Bronchial epithelial cell (primary cell): ENCODE measurements at places on chromosomes 5 and 9.
A peak's percentile ranks its signal among the peaks of the same experiment; 100 is the strongest.

- DNase-seq: no peak
Observed at GRCh38 chr5:14644623-14645237, 19.8 kb upstream of the OTULIN start.

- DNase-seq: no peak
Observed at GRCh38 chr5:173697931-173698579, 81.6 kb upstream of the BOD1 start.

- DNase-seq: no peak
Observed at GRCh38 chr5:51091816-51092215, 291.4 kb upstream of the ISL1 start.

GRCh38 chr5:84384604-84385575, at the start of gene EDIL3:
TSS of gene EDIL3 (minus strand) at chr5:84384880. CDS start at chr5:84384374, 506 bp downstream.
- DNase-seq: no peak

GRCh38 chr9:130640681-130641080, 23.7 kb upstream of the PRDM12 start:
- no peak for DNase-seq

DNA sequence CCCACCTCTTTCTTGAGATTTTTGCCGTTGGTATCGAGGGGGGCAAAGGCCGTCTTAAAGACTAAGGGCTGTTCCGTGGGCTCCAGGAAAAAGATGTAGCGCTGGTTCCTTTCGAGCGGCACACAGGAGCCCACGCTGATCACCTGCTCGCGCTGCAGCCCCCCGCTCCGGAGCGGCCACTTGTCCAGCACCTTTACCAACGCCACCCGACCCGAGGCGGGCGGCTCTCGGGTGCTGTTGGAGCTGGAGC, 781 bp downstream of the NRG2 start:
- DNase-seq: no peak

- peak; percentile 86 for DNase-seq
Observed at GRCh38 chr5:172806897-172807672, 27.0 kb upstream of the ERGIC1 start.

DNA sequence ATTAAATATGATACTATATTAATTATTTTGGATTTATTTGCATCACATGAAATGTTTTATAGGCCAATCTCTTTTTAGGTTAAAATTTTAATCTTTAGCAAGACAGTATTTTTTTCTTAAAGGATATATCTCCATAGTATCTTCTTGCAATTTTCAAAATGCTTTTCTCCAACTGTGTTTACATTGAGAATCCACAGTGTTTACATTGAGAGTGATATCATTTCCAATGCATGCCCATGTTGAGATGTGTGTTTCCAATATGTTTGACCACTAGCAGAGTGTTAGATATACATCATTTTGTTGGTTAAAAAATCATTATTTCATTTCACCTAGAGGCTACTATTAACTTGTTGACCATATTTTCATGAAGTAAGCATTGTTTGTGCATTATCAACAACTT, 17.3 kb downstream of the VCAN start:
- no peak for DNase-seq

- no peak for DNase-seq
Observed at GRCh38 chr9:136858844-136859757, 7.0 kb downstream of the MAMDC4 start.

DNA sequence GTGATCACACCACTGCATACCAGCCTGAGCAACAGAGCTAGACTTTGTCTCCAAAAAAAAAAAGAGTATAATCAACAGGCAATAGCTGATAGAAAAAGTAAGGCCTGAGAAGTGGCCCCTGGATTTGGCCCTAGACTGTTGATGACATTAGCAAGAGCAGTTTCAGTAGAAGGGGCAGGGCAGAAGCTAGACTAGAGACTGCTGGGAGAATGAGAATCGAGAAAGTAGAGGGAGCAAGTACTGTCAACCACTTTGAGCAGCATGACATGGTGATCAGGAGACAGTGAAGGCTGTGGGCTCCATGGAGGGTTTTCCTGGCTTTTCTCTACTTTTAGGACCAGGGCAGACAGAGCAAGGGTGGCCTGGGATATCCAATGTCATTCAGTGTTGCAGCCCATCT, 34.9 kb upstream of the B4GALT1 start:
- DNase-seq: no peak

DNA sequence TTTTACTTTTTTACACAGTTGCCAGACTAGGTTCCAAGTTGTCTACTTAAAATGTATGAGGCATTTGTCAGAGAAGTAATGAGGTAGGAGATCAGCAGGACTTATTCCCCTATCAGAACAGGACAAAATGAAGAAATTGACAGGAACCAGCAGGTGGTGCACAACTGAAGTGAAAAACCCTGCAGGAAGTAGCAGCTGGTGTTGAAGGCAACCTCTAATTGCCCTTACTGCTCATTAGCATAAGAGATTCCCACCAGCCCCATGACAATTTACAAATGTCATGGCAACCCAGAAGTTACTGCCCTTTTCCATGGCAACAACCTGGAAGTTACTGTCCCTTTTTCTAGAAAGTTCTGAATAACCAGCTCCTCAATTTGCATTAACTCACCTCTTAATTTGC, 5.4 kb downstream of the PCDHB15 start:
- DNase-seq: no peak

GRCh38 chr9:83451308-83451707, 86.9 kb downstream of the FRMD3 start:
- DNase-seq: peak; percentile 2

- no peak for DNase-seq
Observed at GRCh38 chr9:132201780-132202703, 40.2 kb downstream of the NTNG2 start.

GRCh38 chr5:126615286-126615685, 14.5 kb downstream of the PHAX start:
- no peak for DNase-seq

DNA sequence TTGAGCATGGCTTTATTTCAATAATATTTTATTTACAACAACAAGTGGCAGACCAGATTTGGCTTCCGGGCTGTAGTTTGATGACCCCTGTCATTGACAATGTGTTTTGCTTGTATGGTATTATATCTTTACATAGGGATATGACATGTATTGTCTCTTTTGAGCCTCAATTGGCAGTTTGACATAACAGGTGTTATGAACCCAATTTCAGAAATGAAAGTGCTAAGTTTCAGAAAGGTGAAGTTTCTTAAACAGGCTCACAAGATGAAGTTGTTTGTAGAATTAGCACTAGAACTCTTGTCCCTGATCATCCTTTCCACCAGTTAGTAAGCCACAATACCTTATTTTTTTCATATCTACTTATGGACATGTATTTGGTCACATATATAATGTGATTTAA, 303.0 kb upstream of the GRIA1 start:
- DNase-seq: no peak

DNA sequence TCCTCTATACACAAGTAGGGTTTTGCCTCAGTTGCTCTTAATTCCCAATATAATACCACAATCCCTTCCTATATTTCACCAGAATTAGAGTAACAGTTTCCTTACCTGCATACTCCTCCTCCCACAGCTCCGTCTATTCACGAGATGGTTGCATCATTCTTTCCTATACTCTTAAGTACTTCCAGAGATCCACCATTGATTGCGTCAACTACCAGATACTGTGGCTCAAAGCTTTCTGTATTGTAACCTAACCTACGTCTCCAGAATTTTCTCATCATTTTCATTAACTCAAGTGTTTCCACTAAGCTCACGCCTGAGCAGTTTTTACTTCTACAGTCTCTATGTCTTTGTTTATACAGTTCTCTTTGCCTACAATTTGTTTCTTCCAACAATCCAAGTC, 31.2 kb upstream of the MINAR2 start:
- no peak for DNase-seq

DNA sequence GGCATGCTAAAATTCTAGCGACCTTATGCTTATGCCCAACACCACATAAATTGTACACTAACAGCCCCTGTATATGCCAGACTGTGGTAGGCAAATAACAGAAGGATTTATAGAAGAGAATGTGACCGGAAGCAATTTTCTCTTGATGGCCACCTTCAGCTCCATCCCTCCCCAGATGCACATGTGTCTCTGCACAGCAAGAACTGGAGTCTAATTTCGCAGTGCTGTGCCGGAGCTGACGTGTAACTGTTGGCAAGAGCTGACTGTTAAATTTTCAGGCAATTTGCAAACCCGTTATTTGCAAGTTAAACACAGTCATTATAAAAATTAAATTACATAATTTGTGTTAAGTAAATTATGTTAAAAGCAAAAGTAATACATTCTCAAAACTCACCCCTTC, 48.4 kb downstream of the PCA3 start:
- DNase-seq: no peak

DNA sequence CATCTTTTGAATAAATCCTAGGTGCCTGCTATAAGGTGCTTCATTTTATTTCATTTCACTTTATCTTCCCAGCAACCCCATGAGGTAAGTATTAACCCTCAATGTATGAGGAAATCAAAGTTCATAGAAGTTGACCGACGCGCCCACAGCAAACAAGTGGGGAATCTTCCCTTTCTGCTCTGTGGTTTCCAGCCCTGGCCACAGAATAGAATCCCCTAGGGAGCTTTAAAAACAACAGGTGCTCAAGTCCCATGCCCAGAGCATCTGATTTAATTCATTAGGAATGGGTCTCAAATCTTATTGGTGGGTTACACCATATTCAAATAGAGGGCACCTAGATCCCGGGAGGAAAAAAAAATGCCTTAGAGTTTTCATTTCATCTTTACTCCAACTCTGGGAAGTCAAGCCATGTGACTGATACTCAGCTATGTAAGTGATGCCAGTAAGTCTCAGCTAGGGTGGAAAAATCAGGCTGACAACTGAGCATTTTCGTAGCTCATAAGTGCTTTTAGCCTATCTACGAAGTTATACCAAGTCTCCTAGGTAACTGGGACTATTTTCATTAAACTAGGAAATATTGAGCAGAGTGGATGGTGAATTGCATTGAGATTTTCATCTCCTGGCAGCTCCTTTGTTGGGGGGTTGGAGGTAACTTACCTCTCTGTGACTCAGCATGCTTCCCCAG, 353.4 kb upstream of the SLC30A5 start:
- DNase-seq: no peak

- DNase-seq: peak; percentile 61
Observed at GRCh38 chr9:96139592-96140295, 162.2 kb downstream of the HSD17B3 start.

DNA sequence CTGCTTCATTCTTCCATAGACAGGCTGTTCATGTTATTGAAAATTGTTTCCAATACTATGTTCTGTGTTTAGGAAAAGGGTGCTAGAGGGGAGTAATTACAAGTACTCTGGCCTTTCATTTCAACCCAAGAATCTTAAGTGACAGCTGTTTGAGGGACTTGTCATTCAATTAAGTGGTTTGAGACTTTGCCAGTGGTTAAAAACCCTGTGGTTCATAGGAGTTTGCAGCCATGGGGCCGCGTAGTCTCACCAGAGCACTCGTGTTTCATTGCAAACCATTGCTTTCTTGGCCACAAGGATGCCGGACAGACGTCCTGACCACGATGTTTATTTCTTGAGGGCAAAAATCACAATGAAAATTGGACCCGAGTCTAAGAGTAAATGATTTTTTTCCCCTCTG, 248.8 kb downstream of the NNT start:
- DNase-seq: no peak

GRCh38 chr9:110707419-110707818, 38.8 kb downstream of the MUSK start:
- DNase-seq: no peak

- DNase-seq: no peak
Observed at GRCh38 chr5:139215107-139215975, 17.2 kb upstream of the SIL1 start.

GRCh38 chr5:32707418-32707997, 3.6 kb upstream of the NPR3 start:
- DNase-seq: peak; percentile 32

- no peak for DNase-seq
Observed at GRCh38 chr5:173873306-173873922, 14.7 kb upstream of the CPEB4 start.

DNA sequence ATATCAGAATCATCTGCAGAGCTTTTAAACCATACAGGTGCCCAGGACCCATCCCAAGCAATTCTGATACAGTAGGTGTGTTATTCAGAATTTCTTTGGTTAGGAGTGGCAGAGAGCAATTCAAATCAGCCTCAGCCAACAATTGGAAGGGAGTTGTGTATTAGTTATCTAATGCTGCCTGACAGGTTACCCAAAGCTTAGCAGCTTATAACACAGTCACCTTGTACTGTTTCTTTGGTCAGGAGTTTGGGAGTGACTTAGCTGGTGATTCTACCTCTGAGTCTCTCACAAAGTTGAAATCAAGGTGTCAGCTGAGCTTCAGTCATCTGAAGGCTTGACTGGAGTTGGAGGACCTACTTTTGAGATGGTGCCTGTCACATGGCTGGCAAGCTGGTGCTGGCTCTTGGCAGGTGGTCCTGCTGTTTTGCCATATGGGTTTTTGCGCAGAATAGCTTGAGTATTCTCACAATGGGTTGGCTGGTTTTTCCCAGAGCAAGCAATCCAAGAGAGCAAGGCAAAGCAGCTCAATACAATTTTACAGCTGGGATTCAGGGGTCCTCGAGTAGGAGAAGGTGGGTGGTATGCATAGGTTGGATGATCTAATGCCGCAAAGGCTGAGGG, 18.7 kb upstream of the CARNMT1 start:
- no peak for DNase-seq

GRCh38 chr5:78899922-78900362, 85.2 kb downstream of the ARSB start:
- peak; percentile 57 for DNase-seq

DNA sequence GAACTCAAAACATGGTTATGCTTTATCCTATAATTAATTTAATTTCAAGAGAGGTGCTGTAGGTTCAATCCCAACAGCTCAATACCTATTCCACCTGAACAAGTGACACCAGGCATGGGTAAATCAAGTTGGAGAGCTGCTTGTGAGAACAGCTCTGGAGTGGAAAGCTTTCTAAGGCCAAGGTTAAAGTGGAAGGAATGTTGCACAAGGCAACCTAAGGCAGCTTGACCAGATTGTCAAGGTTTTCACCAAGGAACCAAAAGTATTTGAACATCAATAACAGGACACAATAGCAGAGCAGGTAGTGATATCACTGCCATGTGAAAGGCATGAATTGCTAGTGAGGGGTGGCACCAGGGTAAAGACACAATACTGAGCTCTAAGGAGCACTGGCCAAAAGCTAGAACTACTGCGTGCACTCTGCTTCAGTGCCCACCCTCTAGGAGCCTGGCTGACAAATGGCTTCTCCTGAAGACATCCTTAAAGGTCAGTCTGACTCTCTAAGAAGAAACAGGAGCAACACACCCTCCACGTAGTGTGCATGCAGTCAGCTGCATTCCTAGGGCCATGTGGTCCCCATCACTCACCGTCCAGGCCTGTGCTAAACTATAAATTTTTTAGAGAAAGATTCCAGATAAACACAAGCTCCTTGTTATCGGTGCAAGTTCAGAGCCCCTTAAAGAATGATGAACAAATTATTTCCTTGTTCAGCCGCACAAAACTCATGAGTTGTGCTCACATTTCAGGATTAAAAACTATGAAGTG, 677.7 kb upstream of the KLF4 start:
- no peak for DNase-seq

GRCh38 chr9:117992006-117992405, 287.8 kb downstream of the TLR4 start:
- no peak for DNase-seq

DNA sequence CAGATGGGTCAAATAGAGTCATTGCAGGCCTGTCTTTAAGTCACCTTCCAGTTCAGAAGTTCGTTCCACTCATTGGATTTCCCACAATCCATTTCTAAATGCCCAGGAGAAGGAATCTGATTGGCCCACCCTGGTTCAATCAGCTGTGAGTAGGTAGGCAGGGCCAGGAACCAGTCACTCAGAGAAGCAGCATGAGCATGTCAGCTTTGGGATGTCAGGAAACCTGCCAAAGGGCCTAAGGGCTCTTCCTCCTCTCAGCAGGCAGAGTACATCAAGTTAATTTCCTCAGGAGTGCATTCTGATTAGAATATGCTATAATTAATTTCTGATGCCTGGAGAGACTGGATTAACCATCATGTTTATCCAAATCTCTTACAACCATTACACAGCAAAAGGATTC, 412.9 kb upstream of the CCNH start:
- peak; percentile 2 for DNase-seq
